ENCODE measurements at places on chromosomes 13 and 19. TPM values are rescaled to one million over a fixed set of nuclear protein-coding genes. Genes with fewer than 3 reads are reported as not detected.

The CFAP97D2 gene
- 0.71 TPM for total RNA-seq

The MUC16 gene
- total RNA-seq, result not detected

The N4BP2L1 gene
- total RNA-seq, result 6.3 TPM

The FAM124A gene
- total RNA-seq, result 0.45 TPM

DNA sequence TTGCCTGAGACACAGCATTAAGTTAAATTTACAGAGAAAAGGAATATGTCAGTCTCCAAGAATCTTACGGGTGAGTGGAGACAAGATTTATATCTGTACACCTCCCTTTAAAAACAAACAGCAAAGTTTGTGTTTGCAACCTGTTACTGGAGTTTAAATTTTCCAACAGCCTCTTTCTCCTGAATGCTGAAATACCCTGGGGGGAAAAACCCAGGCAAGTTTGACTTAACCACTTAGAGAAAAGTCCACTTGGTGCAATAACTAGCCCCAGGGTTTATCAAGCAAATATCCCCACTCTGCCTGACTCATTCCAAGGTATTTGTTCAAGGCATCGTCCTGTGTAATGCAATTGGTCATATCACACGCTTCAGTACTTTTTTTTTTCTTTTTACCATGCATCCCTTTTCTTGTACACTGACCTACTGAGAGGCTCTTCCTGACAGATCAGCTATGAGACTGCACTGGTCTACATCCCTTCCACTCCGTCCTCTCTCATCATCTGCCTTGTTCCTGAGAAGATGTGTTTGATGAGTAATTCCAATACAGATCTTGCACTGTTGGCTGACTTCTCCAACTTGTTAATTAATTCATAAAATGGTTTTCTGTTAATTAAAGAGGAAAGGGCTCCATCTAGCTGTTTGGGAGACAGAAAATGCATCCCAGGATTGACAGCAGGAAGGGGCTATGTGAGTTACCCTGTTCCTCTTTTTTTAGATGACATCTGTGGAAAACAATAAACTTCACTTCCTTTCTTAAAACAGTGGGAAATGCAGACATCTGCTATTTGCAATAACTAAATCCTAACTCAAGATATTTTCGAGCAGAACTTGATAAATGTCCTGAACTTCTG, 212.5 kb upstream of the IRS2 start:
- peaks cover 5% of the 10 kb centered on the region for H3K4me1 ChIP-seq
- DNase-seq, result no peak
- H3K36me3 ChIP-seq, result no peaks in the 10 kb centered on the region
- H3K27ac ChIP-seq, result no peak overlapping the region
- H3K27me3 ChIP-seq, result no peaks in the 10 kb centered on the region
- H3K4me3 ChIP-seq, result no peak overlapping the region

The ZNF724 gene
- total RNA-seq, result 38.5 TPM

DNA sequence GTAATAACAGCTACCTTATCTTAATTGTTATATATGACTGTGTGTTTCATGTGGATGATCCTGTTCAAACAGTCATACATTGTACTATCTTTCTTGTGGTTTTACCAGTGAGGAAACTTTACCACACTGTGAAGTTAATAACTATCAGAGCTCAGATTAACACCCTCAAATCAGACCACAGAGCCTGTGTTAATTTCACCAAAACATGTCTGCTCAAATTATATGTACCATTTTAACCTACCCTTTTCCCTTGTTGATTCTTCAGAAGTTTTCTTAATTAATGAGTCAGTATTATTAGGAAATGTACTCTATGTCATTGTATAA, 1.8 kb upstream of the ZNF331 start:
- H3K27me3 ChIP-seq, result no peaks in the 10 kb centered on the region
- DNase-seq, result no peak
- H3K27ac ChIP-seq, result no peak overlapping the region
- H3K36me3 ChIP-seq, result peaks cover 39% of the 10 kb centered on the region
- H3K4me3 ChIP-seq, result no peak overlapping the region

- H3K36me3 ChIP-seq, result no peaks in the 10 kb centered on the region
- peaks cover 11% of the 10 kb centered on the region for H3K4me1 ChIP-seq
- peak overlapping the region; percentile 14 for H3K27ac ChIP-seq
- DNase-seq, result peak; percentile 69
- H3K4me3 ChIP-seq, result no peak overlapping the region
These were observed 246.1 kb downstream of the DCT start for GRCh38 chr13:94233401-94233800.

DNA sequence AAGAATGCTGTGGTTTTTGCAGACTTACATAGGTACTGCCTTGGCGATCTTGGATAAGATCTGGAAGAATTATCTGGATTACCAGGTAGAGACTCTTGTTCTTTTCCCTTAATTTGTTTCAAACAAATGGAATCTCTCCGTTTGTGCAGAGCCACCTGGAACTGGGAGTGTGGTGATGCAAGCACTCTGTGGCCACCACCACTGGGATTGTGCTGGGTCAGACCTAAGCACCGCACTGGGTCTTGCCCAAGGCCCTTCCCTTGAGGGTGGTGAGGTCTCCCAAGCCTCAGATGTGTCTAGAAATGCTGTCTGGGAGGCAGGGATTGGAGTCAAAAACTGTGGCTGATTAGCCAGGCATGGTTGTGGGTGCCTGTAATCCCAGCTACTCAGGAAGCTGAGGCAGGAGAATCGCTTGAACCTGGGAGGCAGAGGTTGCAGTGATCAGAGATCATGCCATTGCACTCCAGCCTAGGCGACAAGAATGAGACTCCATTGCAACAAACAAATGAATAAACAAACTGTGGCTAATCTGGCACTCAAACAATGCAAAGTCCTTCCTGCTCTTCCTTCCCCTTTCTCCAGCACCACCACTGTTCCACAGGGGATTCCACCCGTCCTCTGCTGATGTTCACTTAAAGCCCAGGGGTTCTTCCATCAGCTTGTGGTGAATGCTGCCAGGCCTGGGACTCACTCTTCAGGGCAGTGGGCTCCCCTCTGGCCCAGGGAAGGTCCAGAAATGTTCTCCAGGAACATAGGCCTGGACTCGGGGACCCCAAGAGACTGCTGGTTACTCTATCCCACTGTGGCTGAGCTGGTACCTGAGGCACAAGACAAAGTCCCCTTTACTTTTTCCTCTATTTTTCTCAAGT, 10.8 kb upstream of the CEACAM1 start:
- H3K36me3 ChIP-seq, result no peaks in the 10 kb centered on the region
- H3K27me3 ChIP-seq, result no peaks in the 10 kb centered on the region
- H3K27ac ChIP-seq, result no peak overlapping the region
- no peaks in the 10 kb centered on the region for H3K4me1 ChIP-seq

GRCh38 chr19:30968210-30968609, 381.0 kb downstream of the TSHZ3 start:
- no peak overlapping the region for H3K27ac ChIP-seq
- H3K36me3 ChIP-seq, result no peaks in the 10 kb centered on the region
- H3K27me3 ChIP-seq, result no peaks in the 10 kb centered on the region
- H3K4me3 ChIP-seq, result no peak overlapping the region

DNA sequence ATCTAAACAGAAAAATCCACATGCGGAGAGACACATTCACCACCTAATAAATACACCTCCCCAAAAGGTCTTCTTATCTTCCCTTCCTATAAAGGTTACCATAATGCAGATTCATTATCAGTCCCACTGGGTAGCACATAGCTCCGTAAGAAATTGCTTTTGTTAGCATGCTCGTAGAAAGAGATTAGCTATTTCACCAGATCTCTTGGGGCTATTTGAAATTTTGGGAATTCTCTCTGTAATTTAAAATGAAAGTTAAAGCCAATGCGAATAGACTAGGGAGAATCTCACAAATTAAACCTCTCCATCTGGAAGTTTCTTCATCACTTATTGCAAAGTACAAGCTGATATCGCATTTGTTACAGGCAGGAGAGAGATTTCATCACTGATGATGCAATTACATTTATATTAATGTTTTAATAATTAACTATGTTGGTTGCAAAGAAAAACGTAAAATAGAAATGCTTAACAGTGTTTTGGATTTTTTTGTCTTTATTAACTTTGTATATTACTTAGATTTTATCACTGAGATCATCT, 12.9 kb upstream of the DACH1 start:
- H3K4me3 ChIP-seq, result no peak overlapping the region
- no peak for DNase-seq
- no peaks in the 10 kb centered on the region for H3K36me3 ChIP-seq
- H3K27me3 ChIP-seq, result no peaks in the 10 kb centered on the region
- no peak overlapping the region for H3K27ac ChIP-seq

DNA sequence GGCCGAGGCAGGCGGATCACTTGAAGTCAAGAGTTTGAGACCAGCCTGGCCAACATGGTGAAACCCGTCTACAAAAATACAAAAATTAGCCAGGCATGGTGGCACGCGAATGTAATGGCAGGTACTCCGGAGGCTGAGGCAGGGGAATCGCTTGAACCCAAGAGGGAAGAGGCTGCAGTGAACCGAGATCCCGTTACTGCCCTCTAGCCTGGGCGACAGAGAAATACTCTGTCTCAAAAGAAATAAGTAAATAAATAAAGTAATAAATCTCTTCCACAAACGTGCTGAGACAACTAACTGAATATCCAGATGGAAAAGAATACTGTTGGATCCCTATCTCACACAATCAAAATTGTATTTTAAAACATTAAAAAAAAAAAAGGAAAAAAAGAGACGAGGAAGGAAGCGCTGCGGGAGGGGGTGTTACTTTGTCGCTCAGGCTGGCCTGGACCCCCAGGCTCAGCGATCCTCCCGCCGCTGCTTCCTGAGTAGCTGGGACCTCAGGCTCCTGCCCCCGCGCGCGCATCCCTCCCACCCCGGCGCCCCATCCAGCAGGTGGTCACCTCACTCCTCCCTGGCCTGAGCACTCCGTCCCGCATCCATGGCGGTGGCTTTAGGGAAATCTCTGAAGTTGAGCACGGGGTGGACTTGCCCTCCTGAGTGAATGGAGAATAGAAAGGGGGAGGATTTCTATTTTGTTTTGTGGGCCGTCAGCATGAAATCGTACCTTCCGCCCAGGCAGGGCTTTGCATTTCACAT, 628 bp upstream of the ZNF813 start:
- no peaks in the 10 kb centered on the region for H3K36me3 ChIP-seq
- H3K4me3 ChIP-seq, result peak overlapping the region; percentile 98
- no peaks in the 10 kb centered on the region for H3K27me3 ChIP-seq

The PSG7 gene
- total RNA-seq, result not detected

The ZNF616 gene
- 10.8 TPM for total RNA-seq

DNA sequence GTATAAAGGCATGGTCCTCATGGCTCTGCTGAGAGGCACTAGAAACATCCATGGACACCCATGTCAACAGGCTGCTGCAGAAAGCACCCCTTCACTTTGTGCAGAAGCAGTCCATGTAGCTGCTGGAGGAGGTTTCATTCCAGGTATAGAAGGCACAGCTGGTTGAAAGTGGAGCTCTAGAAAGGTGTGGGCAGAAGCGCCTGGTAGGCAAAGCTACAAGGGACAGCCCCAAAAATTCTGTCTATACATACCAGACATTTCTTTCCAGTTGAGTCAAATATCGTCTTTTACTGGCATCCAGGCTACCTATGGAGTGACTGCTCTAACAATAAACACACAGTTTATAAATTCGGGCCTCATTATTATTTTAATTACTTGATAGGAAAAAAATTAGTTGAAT, 129.3 kb downstream of the ENOX1 start:
- H3K27me3 ChIP-seq, result no peaks in the 10 kb centered on the region
- no peak for DNase-seq
- H3K4me3 ChIP-seq, result no peak overlapping the region
- H3K4me1 ChIP-seq, result no peaks in the 10 kb centered on the region
- H3K36me3 ChIP-seq, result no peaks in the 10 kb centered on the region
- no peak overlapping the region for H3K27ac ChIP-seq

DNA sequence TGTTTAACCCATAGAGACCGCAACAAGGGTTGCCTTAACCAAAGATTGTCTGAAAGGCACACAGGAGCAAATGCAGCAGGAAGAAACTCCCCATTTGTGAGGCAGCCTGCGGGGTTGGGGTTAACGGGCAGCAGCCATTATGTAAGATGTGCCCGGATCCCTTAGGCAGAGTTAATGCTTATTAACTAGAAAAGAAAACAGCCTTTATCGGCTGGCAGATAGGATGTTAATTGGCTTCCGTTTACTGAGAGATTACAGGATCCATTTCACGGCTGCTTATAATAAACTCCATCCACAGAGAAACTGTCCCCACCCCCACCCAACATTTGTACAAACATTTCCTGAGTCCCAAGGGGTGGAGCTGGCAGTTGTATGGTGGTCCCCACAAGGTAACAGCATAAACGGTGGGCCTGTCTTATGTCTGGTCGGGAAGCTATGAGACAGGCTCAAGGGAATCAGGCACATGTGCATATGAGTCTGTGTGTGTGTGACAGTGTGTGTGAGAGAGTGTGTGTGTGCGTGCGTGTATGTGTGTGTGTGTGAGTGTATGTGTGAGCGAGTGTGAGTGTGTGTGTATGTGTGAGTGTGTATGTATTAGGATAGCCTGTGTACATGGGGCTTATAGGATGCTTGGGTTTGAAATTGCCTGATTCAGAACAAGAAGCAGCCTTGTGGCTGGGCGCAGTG, 10.5 kb downstream of the SLC25A42 start:
- H3K4me1 ChIP-seq, result peaks cover 11% of the 10 kb centered on the region
- H3K27ac ChIP-seq, result no peak overlapping the region
- H3K36me3 ChIP-seq, result no peaks in the 10 kb centered on the region
- H3K4me3 ChIP-seq, result no peak overlapping the region
- no peaks in the 10 kb centered on the region for H3K27me3 ChIP-seq

DNA sequence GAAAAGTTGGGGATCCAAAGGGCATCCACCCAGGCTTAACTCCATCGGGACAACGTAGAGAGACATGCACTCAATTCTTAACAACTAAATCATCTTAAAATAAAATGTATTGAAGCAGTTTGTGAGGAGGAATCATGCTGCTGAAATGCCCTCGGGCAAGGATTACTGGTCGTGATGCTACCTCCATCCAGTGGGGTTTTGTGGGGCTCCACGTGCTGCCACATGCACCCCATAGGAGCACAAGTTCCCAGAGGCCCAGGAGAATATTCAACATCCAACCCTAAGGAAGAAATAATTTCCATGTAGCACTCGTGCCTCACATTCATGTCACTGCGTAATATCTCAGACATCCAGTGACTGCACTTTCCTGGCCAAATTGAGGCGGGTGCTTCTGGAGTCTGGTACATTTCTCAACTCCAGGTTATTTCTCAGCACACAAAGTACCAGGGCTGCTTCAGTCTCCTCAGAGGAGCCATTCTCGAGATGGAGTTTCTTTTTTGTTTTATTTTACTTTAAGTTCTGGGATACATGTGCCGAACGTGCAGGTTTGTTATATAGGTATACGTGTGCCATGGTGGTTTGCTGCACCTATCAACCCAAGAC, 429.8 kb downstream of the FOXO1 start:
- no peak for DNase-seq
- no peak overlapping the region for H3K27ac ChIP-seq
- peaks cover 37% of the 10 kb centered on the region for H3K4me1 ChIP-seq
- no peak overlapping the region for H3K4me3 ChIP-seq
- H3K36me3 ChIP-seq, result no peaks in the 10 kb centered on the region
- H3K27me3 ChIP-seq, result no peaks in the 10 kb centered on the region

The ADGRE2 gene
- 0.66 TPM for total RNA-seq

The MICU2 gene
- total RNA-seq, result 75.1 TPM

The C1QTNF9 gene
- not detected for total RNA-seq

DNA sequence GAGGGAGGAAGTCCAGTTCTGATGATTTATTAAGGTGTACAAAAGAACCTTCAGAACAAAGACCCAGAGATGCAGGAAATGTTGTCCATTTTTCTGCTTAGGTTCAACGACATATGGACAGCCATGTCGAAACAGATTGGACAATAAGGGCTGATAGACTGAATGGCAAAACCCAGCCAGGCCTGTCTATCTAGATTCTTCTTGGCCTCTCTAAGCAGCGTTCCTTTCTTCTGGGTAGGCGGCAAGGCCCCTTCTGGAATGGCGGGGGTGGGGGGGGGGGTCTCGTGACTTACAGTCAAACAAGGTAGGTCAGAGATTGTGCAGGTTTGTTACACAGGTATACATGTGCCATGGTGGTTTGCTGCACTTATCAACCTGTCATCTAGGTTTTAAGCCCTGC, 39.7 kb upstream of the PEPD start:
- H3K4me3 ChIP-seq, result no peak overlapping the region
- no peaks in the 10 kb centered on the region for H3K36me3 ChIP-seq
